Cardiac muscle cell (in vitro differentiated cells and primary cell): ENCODE measurements at places on chromosomes 5 and 9.

- no peak for DNase-seq
- H3K4me1 ChIP-seq, result no peaks in the 10 kb centered on the region
- no peaks in the 10 kb centered on the region for H3K27me3 ChIP-seq
- no peaks in the 10 kb centered on the region for H3K36me3 ChIP-seq
- no peak overlapping the region for H3K27ac ChIP-seq
- no peak overlapping the region for H3K4me3 ChIP-seq
Measured at GRCh38 chr9:19511694-19512093, 102.9 kb downstream of the ACER2 start.

GRCh38 chr5:67089200-67089725, 107.3 kb downstream of the CD180 start:
- no peaks in the 10 kb centered on the region for H3K27me3 ChIP-seq
- no peaks in the 10 kb centered on the region for H3K36me3 ChIP-seq
- H3K27ac ChIP-seq, result peak overlapping the region; percentile 36
- peaks cover 27% of the 10 kb centered on the region for H3K4me1 ChIP-seq
- DNase-seq, result no peak

DNA sequence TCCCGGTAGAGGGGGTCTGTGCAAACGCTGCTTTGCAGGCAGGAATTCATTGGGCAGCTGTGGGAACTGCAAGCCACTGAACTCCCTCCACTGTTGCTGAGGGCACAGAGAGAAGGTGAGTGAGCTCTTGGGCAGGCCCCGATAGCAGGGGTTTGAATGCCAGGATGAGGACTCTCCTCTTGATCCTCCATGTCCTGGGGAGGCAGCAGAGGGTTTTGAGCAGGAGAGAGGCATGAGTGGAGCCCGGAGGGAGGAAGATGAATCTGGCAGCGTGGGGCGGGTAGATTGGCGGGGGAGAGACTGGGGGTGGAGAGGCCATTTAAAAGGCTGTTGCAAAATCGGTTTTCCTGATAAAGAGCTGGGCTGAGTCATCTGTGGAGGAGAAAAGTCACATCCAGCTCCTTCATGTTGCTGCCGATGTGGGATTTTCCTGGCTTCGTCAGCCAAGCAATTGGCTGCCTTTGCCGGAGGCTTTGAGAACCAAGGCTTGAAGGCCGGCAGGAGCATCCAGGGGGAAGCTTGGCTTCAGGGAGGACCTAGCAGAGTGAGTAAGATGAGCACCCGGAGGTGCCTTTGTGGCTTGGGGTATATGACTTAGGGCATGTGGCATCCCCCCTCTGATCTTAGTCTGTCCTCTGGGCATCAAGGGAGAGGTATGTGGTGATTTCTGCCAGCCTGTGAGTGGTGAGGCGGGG, at the start of gene SYNPO:
Gene SYNPO (plus strand): TSS at position 350 of the 695 bp plus-strand sequence. CDS start 7,616 bp downstream, outside the sequence.
- H3K27me3 ChIP-seq, result no peaks in the 10 kb centered on the region
- peaks cover 33% of the 10 kb centered on the region for H3K4me1 ChIP-seq
- DNase-seq, result no peak
- no peak within 1 kb of the TSS for H3K4me3 ChIP-seq
- no peaks in the 10 kb centered on the region for H3K36me3 ChIP-seq
- H3K27ac ChIP-seq, result no peak within 1 kb of the TSS

DNA sequence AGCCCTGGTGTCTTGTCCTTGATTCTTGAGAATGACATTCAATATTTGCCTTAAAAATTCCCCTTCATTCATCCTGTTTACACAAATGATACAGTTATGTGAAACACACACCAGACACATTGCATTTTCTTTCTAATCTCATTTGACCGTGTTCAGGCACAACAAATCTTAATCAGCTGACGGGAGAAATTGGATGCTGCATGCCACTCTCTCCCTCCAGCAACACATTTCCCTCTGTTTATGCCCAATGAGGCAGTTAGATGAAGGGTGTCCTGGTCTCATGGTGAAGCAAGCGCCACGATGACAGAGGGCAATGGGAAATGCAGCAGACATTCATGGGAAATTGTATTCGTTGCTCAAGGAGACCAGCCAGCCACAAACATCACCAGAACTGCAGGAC, 3.2 kb upstream of the FGF1 start:
- H3K27me3 ChIP-seq, result no peaks in the 10 kb centered on the region
- H3K27ac ChIP-seq, result no peak overlapping the region
- H3K4me1 ChIP-seq, result peaks cover 5% of the 10 kb centered on the region
- no peak overlapping the region for H3K4me3 ChIP-seq

DNA sequence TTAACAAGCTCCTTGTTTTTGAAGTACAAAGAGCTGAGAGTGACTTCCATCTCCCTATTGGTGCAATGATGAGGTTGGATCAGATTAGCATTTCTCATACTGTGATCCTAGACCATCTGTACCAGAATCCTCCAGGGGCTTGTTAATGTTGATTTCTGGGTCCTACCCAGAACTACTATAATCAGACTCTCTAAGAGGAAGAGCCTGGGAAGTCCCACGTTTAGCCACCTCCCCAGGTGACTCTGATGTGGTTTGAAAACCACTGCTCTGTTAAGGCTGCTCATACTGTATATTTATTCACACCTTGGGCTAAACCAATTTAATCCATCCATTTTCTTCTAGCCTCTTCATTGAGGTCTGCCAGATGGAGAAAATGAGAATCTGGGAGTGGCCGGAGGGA, 49.6 kb upstream of the SMIM32 start:
- H3K4me1 ChIP-seq, result no peaks in the 10 kb centered on the region
- H3K36me3 ChIP-seq, result no peaks in the 10 kb centered on the region
- no peaks in the 10 kb centered on the region for H3K27me3 ChIP-seq
- no peak overlapping the region for H3K4me3 ChIP-seq
- DNase-seq, result no peak

DNA sequence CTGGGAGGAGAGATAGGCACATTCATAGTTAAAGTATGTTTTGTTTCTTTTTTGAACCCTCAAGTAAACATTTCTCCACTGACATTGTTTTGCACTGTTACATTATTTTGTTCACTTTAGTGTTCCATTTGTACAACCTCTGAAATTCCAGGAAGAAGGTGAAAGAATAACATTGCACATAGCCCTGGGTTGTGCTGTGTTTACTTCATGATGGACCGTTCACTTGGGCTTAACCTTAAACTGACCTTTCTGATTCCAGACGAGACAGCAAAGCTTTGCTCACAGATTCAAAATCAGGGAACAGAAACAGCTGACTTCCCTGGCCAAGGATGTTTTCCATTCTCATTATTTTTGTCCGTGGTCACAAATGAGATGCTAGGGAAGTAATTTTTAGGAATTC, 42.8 kb upstream of the GDNF start:
- no peaks in the 10 kb centered on the region for H3K36me3 ChIP-seq
- no peaks in the 10 kb centered on the region for H3K4me1 ChIP-seq
- DNase-seq, result no peak
- no peak overlapping the region for H3K4me3 ChIP-seq
- no peak overlapping the region for H3K27ac ChIP-seq

- no peak overlapping the region for H3K4me3 ChIP-seq
- H3K4me1 ChIP-seq, result no peaks in the 10 kb centered on the region
- no peaks in the 10 kb centered on the region for H3K27me3 ChIP-seq
- no peaks in the 10 kb centered on the region for H3K36me3 ChIP-seq
- no peak overlapping the region for H3K27ac ChIP-seq
- no peak for DNase-seq
Measured at GRCh38 chr5:158669275-158669674, 430.4 kb downstream of the EBF1 start.

- H3K4me1 ChIP-seq, result peaks cover 6% of the 10 kb centered on the region
- H3K36me3 ChIP-seq, result no peaks in the 10 kb centered on the region
- no peak overlapping the region for H3K27ac ChIP-seq
- H3K4me3 ChIP-seq, result no peak overlapping the region
Measured at GRCh38 chr9:27150746-27151406, 41.9 kb downstream of the TEK start.

DNA sequence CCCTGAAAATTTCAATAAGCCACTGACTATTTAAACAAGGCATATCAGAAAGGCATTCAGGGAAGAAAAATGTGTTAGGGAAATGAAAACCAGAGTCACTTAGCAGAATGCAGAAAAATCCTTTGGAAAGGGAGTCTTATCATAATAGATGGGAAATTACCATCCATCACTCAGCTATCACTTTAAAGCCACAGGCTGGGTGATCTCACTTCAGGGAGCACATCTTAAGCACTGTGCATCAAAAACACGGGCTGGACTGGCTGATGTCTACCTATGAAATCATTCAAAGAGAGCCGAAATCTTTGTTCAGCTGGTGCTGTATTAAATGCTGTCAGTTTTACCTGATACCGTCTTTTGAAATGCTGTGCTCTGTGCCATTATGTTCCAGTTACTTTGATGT, 73.5 kb downstream of the C9orf57 start:
- H3K27ac ChIP-seq, result no peak overlapping the region
- no peak overlapping the region for H3K4me3 ChIP-seq
- H3K36me3 ChIP-seq, result no peaks in the 10 kb centered on the region

GRCh38 chr5:151970885-151971284, 46.2 kb upstream of the GLRA1 start:
- no peak overlapping the region for H3K4me3 ChIP-seq
- H3K27ac ChIP-seq, result no peak overlapping the region
- H3K27me3 ChIP-seq, result no peaks in the 10 kb centered on the region
- H3K4me1 ChIP-seq, result no peaks in the 10 kb centered on the region

- no peak overlapping the region for H3K27ac ChIP-seq
- no peak for DNase-seq
- no peaks in the 10 kb centered on the region for H3K27me3 ChIP-seq
- no peaks in the 10 kb centered on the region for H3K36me3 ChIP-seq
Measured at GRCh38 chr5:108765647-108766046, 17.9 kb downstream of the FER start.

DNA sequence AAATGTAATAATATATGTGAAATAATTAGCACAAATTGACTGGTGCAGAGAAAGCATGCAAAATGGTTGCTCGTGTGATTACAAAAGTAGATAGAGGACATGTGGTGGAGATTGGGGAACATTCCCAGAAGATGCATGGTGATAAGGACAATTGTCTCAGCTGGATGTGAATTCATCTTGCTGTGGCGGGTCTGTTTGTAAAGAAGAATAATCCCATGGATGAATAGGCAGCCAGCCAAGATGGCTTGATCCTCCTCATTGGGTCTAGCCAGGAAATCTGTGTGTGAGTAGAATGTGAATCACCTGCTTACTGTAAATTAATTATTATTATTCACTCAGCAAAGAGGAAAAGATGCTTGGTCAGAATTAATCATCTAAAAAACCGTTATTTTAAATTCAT, 12.6 kb upstream of the DPYSL3 start:
- no peaks in the 10 kb centered on the region for H3K27me3 ChIP-seq
- no peak overlapping the region for H3K4me3 ChIP-seq
- no peaks in the 10 kb centered on the region for H3K36me3 ChIP-seq
- no peak overlapping the region for H3K27ac ChIP-seq

- DNase-seq, result peak; percentile 71
- H3K4me1 ChIP-seq, result no peaks in the 10 kb centered on the region
- no peaks in the 10 kb centered on the region for H3K27me3 ChIP-seq
- peak within 1 kb of the TSS; percentile 92 for H3K27ac ChIP-seq
- H3K4me3 ChIP-seq, result peak within 1 kb of the TSS; percentile 55
Measured at GRCh38 chr9:128920381-128921058, at the start of gene PHYHD1. TSS of gene PHYHD1 (plus strand) at chr9:128920982. CDS start at chr9:128922324, 1,342 bp downstream.

GRCh38 chr5:127671218-127671617, 22.3 kb downstream of the CTXN3 start:
- no peak for DNase-seq
- H3K27me3 ChIP-seq, result no peaks in the 10 kb centered on the region
- peaks cover 1% of the 10 kb centered on the region for H3K4me1 ChIP-seq
- H3K4me3 ChIP-seq, result no peak overlapping the region
- no peaks in the 10 kb centered on the region for H3K36me3 ChIP-seq

- H3K27me3 ChIP-seq, result no peaks in the 10 kb centered on the region
- H3K36me3 ChIP-seq, result no peaks in the 10 kb centered on the region
- DNase-seq, result no peak
- peaks cover 5% of the 10 kb centered on the region for H3K4me1 ChIP-seq
Measured at GRCh38 chr5:83222906-83223305, 145.6 kb downstream of the XRCC4 start.

GRCh38 chr5:91339063-91339705, 43.9 kb downstream of the ARRDC3 start:
- no peak overlapping the region for H3K27ac ChIP-seq
- H3K36me3 ChIP-seq, result no peaks in the 10 kb centered on the region
- no peaks in the 10 kb centered on the region for H3K4me1 ChIP-seq
- H3K4me3 ChIP-seq, result no peak overlapping the region
- DNase-seq, result peak; percentile 58

GRCh38 chr9:126521976-126522590, 91.6 kb upstream of the LMX1B start:
- DNase-seq, result no peak
- no peak overlapping the region for H3K27ac ChIP-seq
- no peak overlapping the region for H3K4me3 ChIP-seq

DNA sequence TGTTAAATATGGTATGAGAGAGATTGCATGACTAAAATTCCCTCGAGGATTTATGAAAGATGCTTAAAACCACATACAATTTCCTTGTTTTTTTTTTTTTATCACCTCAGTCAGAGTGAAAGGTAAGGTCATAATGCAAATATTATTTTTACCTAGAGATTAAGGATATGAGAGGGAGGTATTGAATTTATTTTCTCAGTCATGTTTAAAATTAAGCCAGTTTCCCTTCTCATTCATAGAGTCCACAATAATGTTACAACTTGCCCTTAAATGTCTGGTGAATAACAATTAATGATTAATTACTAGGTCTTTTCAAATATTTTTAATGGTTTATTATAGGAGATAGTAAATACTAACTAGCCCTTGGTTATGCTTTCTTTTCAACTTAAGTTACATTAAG, 144.9 kb upstream of the HAPLN1 start:
- H3K27me3 ChIP-seq, result no peaks in the 10 kb centered on the region
- DNase-seq, result no peak
- H3K36me3 ChIP-seq, result no peaks in the 10 kb centered on the region
- peaks cover 4% of the 10 kb centered on the region for H3K4me1 ChIP-seq
- H3K27ac ChIP-seq, result no peak overlapping the region

DNA sequence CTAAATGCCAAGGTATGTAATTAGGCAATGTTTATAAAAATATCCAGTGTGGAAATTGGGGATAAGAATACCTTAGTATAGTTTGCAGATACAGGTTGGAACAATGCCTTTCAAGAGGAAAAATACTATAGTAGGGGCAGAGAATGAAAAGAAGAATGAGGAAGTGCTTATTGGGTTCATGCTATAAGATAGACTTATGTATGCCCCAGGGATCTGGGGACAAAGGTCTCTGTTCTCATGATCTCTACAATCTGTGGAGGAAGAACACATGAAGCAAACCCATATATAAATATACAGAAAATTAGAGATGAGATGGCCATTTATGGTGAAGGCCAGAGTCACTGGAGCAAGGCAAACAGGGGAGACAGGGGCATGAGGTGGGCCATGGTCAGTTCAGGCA, 106.5 kb upstream of the DAB2 start:
- H3K27me3 ChIP-seq, result no peaks in the 10 kb centered on the region
- no peak for DNase-seq
- no peaks in the 10 kb centered on the region for H3K4me1 ChIP-seq
- no peaks in the 10 kb centered on the region for H3K36me3 ChIP-seq
- H3K4me3 ChIP-seq, result no peak overlapping the region

- no peaks in the 10 kb centered on the region for H3K27me3 ChIP-seq
- H3K36me3 ChIP-seq, result no peaks in the 10 kb centered on the region
- DNase-seq, result no peak
- H3K27ac ChIP-seq, result no peak overlapping the region
Measured at GRCh38 chr9:136085815-136086212, 9.3 kb downstream of the NACC2 start.
